CD8-positive, alpha-beta memory T cell (primary cell): ENCODE measurements at places on chromosomes 11 and 22. TPM values are rescaled to one million over a fixed set of nuclear protein-coding genes. Genes with fewer than 3 reads are reported as not detected.

DNA sequence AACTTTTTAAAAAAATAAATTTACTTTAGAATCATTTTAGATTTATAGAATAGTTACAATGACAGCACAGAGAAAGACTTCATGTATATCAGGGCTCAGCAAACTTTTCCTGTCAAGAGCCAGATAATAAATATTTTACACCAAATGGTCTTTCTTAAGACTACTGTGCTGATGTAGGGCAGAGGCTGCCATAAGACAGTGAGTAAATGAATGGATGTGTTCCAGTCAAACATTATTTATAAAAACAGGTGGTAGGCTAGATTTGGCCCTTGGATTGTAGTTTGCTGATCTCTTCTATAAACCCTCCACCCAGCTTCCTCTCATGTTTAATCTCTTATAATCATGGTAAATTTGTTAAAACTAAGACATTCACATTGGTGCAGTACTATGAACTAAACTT, 33.0 kb downstream of the CECR2 start:
- DNase-seq: no peak

DNA sequence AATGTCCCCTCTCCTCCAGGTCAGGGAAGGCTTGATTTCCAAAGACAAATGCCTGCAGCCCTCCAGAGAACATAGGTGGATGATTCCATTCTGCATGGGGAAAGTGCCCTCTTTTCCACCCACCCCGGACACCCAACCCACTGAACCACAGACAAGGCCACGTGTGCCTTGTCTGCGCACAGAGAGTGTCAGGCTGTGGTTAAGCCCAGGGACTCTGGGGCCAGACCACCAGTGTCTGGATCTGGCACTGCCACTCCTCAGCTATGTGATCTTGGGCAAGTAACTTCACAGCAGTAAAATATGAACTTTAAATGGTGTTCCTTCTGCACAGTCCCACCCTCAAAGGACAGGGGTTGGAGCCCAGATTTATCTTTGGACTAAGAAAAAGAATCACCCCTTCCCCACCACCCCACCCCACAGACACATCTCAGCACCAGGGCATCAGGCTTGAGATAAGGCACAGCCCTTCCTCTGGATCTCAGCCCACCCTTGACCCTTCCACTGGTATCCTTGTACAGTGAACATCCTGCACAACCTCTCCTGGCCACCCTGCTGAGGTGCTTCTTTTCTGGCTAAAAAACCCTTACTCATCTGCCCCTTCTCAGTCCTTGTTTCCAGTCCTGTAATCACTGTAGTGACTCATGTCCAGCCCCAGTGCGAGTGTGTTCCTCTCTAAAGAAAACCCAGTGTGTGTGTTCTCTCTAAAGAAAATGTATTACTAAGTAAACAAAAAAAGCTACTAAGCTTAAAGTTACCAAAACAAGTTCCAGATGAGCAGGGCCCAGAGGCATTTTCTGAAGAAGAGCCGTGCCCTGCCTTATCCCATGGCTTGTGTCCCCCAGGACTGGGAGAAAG, 1.9 kb upstream of the PTGDR2 start:
- peak; percentile 24 for DNase-seq

DNA sequence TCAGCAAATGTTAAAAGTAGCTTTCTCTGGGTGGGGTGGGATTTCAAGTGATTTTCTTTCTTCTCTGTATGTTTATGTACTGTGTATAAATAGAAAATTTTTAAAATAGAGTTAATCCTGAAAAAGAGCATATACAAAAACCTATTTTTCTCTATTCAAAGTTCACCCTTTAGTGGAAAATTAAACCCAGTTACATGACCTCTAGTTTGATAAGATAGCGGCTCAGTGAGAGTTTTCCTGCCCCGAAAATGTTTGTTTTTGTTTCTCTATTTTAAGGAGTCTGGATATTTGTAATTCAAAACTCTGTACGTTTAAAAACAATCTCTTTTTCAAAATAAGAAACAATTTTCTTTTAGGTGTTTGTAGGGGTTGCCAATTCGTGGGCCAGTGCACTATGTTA, 42.1 kb upstream of the PITPNB start:
- no peak for DNase-seq

DNA sequence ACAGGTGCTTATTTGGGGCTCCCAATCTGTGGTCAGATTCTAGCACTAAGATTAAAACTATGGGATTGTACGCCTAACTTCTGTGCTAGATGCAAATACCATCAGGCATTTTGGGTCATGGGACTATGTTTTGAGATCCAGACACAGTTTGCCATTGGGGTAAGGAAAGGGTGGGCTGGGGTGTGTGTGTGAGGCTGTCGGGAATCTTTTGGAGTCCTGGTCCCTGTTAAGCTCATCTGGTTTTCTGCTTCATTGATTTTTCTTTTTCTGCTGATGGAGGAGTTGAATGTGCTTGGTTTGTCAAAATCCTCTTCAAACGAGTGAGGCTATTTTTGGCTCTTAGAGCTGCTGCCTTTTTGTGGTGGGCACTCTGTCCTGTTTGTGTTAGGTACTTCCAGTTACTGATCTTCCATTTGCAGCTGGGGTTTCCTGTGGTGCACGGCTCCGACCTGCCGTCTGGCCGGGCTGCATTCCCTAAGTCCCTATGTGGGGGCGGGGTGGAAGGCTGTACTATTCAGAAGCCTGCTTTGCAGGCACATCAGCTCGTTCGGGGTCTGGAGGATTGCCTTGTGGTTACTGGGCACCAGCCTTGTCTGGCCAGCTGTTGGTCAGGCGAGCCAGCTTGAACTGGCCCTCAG, 2.9 kb downstream of the BCR start:
- DNase-seq: no peak

DNA sequence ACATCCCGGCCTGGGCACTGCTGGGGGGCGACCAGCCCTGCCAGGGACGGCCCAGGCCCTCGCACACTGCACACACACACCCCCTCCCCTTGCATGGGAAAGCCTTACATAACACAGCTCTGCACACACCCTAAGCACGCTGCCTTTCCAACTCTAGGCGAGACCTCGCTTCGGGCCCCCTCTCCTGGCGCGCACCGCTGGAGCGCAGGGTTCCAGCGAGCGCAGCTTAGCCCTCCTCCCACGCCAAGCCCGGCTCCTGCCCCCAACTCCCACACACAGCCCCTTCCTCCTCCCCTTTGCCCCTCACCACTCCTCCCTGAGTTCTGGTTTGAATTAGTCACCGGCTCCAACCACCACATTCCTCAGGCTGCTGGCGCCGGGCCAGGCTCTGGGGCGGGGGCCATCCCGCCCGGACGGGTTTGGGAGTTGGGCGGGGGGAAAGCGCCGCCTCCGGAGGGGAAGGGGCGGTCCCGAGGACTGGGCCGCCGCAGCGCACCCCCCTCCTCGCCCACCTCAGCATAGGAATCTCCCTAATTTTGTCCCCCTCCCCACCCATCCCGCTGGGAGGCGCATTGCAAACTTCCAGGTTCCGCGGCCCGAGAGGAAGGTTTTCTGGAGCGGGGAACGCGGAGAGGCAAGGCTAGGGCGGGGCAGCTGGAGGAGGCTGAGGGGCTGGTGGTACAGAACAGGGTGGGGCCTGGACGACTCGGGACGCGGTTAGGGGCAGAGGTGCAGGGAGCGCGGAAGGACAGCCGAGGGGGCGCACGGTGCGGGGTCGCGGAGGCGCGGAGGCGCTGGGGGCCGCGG, 966 bp downstream of the AHNAK start:
- DNase-seq: peak; percentile 68

GRCh38 chr22:45996241-45997076, 19.5 kb upstream of the WNT7B start:
- DNase-seq: no peak

DNA sequence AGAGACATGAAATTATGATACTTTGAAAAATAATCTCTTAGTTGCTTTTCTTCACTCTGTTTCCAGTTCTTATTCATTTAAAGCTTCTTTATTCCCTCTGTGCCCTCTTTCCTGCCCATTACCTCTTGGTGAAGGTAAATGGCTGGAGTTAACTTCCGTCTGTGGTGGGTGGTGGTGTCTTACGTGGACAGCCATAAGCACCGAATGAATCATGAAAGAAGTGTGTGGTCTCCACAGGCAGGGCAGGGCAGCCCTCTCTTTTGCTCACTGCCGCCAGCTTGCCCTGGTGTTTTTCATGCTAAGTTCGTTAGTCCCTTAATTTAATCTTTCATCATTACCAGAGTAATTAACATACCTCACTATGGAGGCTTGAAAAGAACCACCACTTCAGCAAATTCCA, 98.7 kb upstream of the SORL1-AS1 start:
- no peak for DNase-seq

INS gene
- total RNA-seq: not detected

GAL3ST1 gene
- 0.31 TPM for total RNA-seq

EP300 gene
- 52.0 TPM for total RNA-seq

OR6A2 gene
- total RNA-seq: not detected

NUP50 gene
- total RNA-seq: 170 TPM

NELL1 gene
- not detected for total RNA-seq

DNA sequence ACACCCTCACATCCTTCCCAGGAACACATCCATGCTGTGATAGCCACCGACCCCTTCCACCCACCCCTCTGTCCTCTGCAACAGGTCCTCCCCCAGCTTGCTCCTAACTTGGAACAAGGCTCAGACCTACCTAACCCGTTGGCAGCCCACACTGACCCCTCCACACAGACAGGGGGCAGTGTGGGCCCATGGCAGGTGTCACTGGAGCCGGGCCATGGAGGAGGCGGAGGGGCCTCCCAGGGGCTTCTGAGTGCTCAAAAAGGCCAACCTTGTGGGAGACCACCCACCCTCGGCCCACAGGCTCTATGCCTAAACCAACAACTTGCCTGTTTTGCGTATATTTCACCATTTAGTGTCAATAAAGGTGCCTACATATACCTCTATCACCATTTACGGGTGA, 57.0 kb downstream of the CERK start:
- DNase-seq: no peak

DNA sequence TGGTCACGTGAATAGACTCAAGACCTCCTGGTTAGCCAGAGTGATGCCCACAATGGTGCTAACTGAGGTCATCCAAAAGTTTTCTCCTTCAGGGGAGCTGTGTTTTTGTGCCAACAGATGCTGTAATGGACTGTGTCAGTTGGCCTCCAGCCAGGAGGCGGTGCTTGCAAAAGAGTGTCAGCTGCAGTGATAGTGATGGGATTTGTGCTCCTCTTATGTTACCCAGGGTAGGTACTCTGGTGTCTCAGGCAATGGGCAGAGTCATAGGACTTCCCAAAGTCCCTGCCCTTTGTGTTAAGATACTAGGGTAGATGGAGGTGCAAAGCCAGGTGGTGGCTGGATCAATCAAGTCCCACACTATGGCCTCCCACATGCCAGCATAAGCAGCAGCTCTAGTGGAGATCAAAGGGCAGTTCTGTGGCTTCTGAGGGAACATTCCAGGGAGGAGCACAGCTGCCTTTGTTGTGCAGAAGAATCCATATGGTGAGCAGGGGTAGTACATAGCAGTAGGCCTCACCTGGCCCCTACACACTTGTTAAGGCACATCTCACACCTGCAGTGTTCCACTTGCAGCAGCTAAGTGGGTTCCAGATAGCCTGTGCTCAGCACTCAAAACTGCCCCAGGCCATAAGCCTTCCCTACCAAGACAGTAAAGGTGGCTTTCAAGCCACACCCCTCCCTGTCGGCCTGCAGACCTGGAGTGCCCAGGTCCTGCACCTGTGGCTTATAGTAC, 9.4 kb upstream of the FANCF start:
- no peak for DNase-seq

DNA sequence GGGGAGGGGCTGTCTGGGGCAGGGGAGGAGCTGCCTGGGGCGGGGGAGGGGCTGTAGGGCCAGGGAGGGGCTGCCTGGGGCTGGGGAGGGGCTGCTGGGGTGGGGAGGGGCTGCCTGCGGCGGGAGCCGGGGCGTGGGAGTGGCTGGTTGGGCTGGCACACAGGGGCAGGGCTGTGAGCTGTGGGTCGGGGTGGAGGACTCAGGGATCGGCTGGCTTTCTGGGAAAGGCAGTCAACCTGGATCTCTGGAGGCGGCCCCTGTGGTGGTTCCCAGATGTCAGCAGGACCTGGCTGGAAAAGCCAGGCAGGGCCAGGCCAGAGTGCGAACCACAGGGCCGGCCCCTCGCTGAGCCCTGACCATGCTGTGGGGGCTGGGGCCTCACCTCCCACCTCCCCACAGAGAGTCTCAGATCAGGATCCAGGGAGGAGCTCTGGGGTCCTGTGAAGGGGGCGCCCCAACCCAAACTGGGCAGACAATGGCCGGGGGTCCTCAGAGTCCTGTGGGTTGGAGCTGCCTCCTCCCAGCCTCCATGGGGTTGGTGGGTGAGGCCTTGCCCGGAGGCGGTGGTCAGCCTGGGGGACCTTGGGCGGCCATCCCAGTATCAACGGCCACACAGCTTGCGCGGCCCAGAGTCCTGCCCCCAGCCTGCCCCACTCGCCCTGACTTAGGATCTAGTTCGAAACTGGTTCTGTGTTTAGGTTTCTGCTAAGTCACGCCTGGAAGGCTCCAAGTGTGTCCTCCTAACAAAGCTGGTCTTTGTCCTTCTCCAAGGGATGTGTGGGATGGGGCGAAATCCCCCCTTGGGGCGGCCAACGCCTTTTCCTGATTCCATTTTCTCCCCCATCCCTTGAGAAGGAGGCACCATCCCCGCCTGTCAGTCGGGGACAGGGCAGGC, 1.9 kb downstream of the MUC5B start:
- no peak for DNase-seq

- no peak for DNase-seq
These were observed 33.4 kb downstream of the TMEM123 start for GRCh38 chr11:102419181-102419580.

SCN3B gene
- total RNA-seq: not detected

GRCh38 chr11:66559866-66560676, 8.3 kb downstream of the CTSF start:
- DNase-seq: no peak
